Activated CD8-positive, alpha-beta memory T cell treated with anti-CD3 and anti-CD28 coated beads, Interleukin-2, amount 10 ng/mL, durations not matched to agents 7 days and 5 days (primary cell): ENCODE measurements at places on chromosomes 1 and 21.
A peak's percentile ranks its signal among the peaks of the same experiment; 100 is the strongest.

DNA sequence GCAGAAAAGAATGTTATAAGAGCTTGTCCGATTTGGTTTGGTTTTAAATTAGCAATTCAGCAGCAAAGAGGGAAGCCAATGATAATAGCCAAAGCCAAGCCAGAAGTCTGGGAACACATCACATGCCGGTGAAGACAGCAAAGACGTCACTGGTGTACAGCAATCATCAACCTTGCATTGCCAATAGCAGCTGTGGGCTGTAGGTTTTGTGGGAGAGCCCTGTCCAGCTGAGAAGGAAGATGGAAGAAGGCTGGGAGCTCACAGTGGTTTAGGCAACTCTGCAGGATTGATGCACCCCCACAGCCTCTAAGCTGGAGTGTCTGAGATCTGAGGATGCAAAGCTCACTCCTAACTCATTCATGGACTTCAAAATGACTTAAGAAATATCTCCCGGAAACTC, 338.7 kb downstream of the SIPA1L2 start:
- no peak for DNase-seq

GRCh38 chr1:85575363-85575995, 5.1 kb upstream of the CCN1 start:
- DNase-seq = no peak

DNA sequence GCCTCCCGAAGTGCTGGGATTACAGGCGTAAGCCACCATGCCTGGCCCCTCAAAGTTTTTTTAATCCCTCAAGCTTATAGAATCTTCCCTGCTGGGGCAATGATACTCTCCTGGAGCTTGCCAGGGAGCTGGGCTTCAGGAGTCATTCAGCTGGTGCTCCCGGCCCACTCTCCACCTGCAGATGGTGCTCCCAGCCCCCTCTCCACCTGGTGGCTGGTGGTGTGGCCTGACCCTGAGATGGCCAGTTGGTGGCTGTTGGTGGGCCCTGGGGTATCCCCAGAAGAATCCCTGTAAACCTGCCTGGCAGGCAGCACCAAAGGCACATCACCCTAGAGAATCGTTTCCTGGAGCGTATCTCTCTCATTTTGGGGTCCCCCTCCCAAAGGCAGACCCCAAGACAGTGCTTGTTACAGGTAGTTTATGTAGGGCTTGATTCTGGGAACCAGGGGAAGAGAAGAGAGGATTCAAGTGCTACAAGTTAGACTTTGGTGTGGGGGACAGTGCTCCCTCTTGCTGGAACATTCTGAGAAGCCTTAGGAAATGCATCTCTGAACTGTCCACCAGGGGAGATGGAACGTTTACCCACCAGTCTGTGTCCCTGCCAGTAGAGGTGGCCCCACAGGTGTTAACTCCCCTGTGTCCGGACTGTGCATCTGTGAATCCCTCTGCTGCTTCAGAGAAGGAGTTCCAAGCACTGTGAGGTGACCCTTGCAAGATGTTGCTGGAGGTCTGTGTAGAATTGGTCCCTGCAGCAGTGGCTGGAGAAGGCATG, 29.1 kb upstream of the ACTL8 start:
- no peak for DNase-seq

DNA sequence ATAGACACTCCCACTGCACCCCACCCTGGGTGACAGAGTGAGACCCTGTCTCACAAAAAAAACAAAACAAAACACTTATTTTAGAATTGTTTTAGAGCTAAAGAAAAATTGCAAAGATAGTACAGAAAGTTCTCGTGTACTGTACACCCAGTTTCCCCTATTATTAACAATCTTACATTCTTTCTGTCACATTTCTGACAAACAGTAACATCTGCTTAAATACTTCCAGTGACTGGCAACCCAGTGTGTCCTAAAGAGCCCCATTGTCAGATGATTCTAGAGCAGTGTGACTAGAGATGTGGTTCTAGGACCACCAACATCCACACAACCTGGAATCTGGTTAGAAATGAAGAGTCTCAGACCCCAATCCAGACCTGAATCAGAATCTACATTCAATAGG, 90.5 kb downstream of the LEPR start:
- no peak for DNase-seq

DNA sequence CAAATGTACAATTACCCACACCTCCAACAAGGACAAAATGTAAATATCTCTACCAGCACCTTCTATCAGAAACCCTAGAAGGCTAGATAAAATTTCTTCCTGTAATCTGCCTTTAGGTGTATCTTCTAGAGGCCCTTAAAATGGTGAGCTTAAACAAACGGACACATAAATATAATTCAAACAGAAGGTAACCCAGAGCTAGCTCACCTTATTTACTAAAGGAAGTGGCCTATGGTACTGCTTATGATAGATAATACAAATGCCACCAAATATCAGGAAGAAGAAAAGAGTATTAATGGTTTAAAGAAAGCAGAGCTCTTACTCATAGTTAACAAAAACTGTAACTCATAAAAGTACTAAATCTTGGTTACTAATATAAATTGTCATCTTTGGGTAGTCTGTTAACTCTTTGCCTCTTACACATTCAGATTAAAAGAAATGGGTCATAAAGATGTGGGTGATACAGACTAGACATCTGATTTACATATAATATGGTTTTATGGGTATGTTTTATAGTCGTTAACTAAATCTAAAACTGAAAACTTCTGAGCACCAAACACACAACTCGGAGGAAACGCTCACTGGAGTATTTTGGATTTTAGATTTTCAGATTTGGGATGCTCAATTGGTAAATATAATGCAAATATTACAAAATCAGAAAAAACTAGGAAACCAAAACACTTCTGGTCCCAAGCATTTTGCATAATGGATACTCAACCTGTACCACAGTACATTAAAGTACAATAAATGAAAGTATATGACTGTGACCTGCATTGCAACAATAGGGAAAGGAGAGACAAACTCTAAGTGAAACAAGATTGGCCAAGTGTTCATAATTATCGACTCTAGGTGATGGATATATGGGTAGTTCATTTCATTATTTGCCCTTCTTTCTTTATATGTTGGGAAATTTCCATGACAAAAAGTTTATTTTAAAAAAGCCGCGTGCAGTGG, 23.2 kb downstream of the TRIT1 start:
- no peak for DNase-seq

DNA sequence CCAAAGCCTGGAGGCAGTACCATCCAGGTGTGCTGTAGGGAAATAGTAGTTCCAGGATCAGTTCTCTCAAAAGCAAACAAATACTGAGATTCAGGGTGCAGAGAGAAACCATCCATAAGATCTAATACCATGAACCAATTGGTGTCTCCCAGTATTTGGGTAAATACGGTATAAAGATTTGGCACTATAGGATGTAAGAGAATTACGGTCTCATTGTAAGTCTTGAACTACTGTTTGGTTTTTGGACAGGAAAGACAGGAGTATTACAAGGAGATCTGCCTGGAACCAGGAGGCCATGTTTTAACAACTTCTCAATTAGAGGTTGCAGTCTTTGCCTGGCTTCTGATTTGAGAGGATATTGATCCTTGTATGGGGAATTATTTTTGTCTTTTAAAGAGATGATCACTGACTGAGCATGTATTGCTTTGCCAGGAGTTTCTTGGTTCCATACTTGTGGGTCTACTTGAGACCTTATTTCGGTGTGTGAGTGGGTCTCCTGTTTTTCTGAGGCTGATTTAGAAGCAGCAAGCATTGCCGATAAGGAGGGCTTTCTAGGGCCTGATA, 10.2 kb downstream of the AADACL4 start:
- DNase-seq = no peak

DNA sequence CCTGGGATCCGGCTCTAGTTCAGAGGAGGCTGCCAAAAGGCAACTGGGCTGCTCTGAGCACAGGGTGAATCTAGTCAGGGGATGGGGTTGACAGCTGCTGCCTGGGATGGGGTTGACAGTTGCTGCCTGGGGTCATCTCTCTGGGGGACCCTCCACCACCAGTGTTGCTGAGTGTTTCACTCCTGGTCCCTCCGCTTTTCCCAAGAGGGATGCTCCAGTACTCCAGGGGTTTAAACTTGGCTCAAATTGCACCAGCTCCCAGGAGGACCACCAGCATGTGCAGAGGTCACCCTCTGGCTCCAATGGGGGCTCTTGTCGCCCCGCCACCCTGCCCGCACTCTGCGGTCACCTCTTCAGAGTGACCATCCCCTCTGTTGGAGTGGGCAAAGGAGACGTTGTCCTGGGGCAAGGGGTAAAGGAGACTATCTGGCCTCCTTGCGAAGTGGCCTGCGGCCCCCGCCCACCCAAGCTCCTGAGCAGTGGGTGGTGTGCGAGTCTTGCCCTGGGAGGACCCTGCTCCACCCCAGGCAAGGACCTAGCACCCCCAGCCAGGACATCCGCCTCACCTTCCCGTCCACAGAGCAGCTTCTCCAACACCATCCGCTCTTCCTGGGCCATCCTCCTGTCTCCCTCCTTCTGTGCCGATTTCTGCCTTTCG, 52.6 kb downstream of the SIK1 start:
- no peak for DNase-seq

DNA sequence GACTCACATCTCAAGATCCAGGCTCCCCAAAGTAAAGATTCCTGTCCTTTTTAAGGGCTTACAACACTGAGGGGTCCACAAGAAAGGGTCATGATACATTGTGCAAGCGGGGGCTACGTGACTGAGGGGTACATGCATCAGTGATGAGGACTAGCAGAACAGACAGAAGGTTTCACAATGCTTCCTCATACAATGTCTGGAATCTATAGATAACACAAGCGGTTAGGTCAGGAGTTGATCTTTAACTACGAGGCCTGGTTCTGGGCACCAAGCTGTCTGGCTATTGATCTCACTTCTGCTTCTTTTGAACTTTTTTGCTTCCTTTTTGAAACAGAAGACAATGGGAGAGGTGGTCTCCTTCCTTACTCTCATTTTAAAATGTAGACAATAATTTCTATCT, 718.6 kb downstream of the AMY1C start:
- no peak for DNase-seq

DNA sequence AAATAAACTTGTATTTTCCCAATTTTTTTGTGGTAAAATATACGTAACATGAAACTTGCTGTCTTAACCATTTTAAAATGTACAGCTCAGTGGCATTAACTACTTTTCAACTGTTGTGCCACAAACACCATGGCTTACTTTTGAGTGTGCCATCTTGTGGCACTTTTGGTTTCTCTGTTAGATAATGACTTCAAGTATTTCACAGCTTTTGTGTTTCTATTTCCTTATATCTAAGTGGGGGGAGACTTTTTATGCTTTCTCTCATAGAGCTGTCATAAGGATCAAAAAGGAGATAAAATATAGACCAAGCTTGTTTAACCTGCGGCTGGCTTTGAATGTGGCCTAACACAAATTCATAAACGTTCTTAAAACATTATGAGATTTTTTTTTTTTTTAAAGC, 44.3 kb downstream of the CDC14A start:
- peak; percentile 51 for DNase-seq

DNA sequence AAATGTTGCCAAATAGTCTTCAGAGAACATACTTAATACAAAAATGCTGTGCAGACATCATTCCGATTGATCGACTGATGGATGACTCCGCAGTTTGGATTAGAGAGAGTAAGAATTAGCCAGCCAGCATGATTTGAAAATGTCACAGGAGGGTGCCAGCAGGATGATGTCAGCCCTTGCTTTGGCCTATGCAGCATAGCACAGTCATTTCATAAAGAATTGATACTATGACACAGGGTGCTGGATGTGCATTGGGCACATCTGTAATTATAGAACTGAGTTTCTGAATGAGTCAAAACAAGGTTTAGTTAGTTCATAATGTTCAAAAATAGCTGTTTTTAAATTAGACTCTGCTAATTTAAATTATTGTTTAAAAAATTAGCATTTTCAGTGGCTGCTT, 21.6 kb upstream of the TRAF5 start:
- DNase-seq = peak; percentile 68

- DNase-seq = no peak
These were observed 345.5 kb downstream of the SMYD3 start for GRCh38 chr1:246161626-246162025.

DNA sequence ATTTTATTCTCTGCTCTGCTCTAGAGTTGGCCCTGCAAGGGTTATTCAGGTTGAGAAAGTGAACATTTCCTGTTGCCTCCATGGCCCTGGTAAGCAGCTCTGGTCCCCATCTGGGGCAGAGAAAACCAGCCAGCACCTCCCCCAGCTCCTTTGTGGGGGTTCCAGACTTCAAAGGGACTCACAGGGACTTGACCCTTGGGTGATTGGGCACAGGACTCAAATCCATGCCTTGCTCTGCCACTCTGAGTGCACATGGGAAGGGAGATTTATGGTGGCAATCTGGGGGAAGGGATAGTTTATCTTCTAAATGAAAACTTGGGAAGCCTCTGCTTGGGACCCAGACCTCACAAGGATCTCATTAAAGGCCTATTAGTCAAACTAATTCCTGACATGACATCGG, 212.8 kb downstream of the FOXD2 start:
- no peak for DNase-seq

DNA sequence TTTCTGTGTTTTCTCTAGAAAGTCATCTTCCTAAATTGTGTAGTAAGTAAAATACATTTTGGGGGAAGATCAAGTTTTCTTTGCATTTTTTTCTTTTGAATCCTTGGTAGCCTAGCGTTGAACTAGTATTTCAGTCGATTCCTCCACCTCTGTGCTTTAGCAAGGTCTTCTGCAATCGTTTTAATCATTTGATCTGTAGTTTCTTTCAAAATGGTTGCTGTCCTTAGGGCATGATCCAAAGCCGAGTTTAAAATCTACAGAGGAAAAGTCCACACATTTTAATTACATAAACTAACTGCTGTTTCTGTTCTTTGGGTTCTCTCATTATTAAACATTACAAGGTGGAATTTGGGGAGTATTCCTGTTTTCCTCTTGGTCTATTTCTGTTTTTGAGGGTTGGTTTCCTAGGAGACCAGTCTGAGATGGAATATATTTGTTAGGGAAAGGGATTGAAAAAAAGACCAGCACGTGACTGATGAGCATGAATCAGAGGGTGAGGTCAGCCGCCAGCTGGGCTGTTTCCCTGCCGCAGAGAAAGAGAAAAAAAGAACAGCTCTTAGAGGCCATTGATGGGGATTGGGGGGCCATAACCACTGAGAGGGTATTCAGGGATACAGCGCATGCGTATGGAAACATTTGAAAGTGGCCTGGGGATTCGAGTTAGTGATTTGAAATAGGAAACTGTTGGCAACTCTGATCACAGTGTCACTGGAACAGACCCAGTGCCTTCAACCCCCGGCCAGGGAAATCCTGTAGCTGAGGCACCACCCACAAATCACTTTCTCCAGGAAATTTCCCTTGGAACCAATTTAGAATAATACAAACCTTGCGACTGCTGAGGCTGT, 40.6 kb downstream of the AKNAD1 start:
- no peak for DNase-seq

GRCh38 chr1:203136409-203137042, 9.0 kb downstream of the ADORA1 start:
- no peak for DNase-seq

DNA sequence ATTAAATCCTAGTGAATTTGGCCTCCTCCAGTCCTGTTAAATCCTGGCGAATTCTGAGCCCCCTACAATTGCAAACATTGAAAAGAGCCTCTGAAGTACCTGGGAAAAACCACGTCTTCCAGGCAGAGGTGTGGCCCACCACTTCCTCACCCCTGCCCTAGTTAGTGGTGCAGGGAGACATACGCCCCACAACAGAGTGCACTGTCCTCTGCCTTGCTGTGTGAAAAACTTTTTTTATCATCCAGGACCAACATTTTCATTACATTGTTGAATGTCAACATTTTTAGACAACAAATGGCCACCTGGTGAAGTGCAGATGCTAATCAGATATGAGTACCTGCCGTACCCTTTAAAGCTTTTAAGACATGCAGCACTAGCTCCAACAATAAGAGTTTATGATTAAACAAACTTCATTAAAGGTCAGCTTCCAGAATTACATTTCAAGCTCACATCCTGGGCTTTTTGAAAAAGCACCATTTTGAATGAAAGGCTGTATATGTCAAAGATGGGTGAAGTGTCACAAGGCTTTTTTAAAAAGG, 13.6 kb upstream of the TMPRSS2 start:
- no peak for DNase-seq

- peak; percentile 38 for DNase-seq
These were observed 55.5 kb upstream of the EPS8L3 start for GRCh38 chr1:109818988-109819764.
